ENCODE measurements at places on chromosomes 1 and 21.

DNA sequence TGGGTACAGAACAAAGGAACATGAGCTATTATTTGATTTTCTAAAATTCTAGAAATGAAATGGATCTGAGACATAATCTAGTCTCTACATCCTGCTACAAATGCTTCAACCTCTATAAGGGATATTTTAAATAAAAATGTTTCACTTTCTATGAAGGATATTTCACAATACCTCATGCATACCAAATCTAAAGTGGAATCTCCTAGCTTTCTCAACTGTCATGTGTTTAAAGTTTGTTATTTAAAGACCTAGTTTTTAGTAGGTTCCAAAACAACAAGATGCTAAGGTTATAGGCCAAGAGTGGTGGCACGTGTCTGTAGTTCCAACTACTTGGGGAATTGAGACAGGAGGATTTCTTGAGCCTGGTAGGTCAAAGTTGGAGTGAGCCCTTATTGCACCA lies 47.6 kb downstream of the KDM5B start:
- H3K4me1 ChIP-seq: peaks cover 2% of the 10 kb centered on the region
- H3K36me3 ChIP-seq: peaks cover 84% of the 10 kb centered on the region
- H3K4me3 ChIP-seq: no peak overlapping the region
- H3K27ac ChIP-seq: no peak overlapping the region
- H3K27me3 ChIP-seq: no peaks in the 10 kb centered on the region

- no peaks in the 10 kb centered on the region for H3K4me1 ChIP-seq
- no peaks in the 10 kb centered on the region for H3K27me3 ChIP-seq
- no peak overlapping the region for H3K27ac ChIP-seq
- DNase-seq: no peak
- H3K4me3 ChIP-seq: no peak overlapping the region
These were observed 13.9 kb upstream of the TMEM222 start for GRCh38 chr1:27307874-27308598.

GRCh38 chr1:217331698-217332097 lies 299.2 kb downstream of the GPATCH2 start:
- H3K4me1 ChIP-seq: no peaks in the 10 kb centered on the region
- DNase-seq: no peak
- H3K27ac ChIP-seq: no peak overlapping the region
- H3K36me3 ChIP-seq: no peaks in the 10 kb centered on the region
- H3K4me3 ChIP-seq: no peak overlapping the region

- H3K27ac ChIP-seq: no peak overlapping the region
- peaks cover 5% of the 10 kb centered on the region for H3K36me3 ChIP-seq
- no peak for DNase-seq
- peaks cover 2% of the 10 kb centered on the region for H3K4me1 ChIP-seq
These were observed 29.7 kb upstream of the MTMR11 start for GRCh38 chr1:149966405-149966804.

GRCh38 chr1:44296806-44297205 lies 58.3 kb downstream of the ERI3 start:
- DNase-seq: no peak
- peaks cover 7% of the 10 kb centered on the region for H3K36me3 ChIP-seq
- no peak overlapping the region for H3K27ac ChIP-seq
- H3K4me1 ChIP-seq: peaks cover 7% of the 10 kb centered on the region
- H3K27me3 ChIP-seq: no peaks in the 10 kb centered on the region

- H3K27ac ChIP-seq: peak overlapping the region; percentile 75
- peaks cover 36% of the 10 kb centered on the region for H3K4me1 ChIP-seq
- H3K36me3 ChIP-seq: peaks cover 43% of the 10 kb centered on the region
- no peaks in the 10 kb centered on the region for H3K27me3 ChIP-seq
These were observed 6.8 kb downstream of the C1orf74 start for GRCh38 chr1:209777587-209777986.

DNA sequence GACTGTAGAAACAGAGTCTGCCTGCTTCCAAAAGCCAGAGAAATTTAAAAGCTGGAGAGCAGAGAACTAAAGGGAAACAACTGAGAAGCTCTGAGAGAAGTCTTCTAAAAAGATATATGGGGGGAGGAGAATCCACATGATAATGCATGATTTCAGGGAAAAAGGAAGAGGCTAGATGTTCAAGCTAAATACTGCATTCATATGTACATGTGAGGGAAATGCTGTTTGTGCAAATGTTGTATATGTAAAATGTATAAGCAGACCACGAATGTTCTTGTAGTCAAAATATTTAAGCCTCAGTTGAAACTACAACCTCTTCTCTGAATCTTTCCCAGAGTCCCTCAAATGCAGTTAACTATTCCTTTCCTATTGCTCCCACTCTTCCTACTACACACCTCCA lies 79.2 kb downstream of the AKT3 start:
- H3K27ac ChIP-seq: no peak overlapping the region
- peaks cover 17% of the 10 kb centered on the region for H3K36me3 ChIP-seq
- peaks cover 38% of the 10 kb centered on the region for H3K4me1 ChIP-seq

DNA sequence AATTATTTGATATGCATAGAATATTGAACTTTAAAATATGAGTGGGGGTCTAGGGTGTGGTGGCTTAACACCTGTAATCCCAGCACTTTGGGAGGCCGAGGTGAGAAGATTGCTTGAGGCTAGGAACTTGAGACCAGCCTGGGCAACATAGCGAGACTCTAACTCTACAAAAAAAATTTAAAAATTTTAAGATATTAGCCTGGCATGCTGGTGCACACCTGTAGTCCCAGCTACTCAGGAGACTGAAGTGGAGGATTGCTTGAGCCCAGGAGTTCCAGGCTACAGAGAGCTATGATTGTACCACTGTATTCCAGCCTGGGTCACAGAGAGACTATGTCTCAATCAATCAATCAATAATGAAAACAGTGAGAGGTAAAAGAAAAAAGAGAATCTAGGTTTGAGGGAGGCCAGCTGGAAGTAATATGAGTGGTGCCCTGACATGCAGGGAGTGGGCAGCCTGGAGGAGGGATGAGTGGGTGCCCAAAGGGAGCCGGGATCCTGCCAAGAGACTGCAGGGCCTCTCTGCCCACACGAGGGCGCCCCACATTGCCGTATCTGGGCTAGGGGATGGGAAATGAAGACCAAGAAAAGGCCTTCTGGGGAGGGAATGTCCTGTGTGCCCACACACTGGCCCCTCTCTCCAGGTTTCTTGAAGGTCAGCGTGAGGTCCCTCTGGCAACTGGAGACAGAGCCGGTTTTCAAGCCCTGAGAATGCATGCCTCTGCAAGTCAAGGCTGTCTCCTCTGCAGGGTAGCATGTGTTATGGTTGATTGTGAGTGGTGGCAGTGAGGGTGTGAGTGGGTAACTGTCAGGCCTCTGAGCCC lies 93.9 kb upstream of the PPM1J start:
- no peak overlapping the region for H3K4me3 ChIP-seq
- no peaks in the 10 kb centered on the region for H3K4me1 ChIP-seq
- no peak overlapping the region for H3K27ac ChIP-seq
- peaks cover 10% of the 10 kb centered on the region for H3K27me3 ChIP-seq
- no peaks in the 10 kb centered on the region for H3K36me3 ChIP-seq

- no peaks in the 10 kb centered on the region for H3K36me3 ChIP-seq
- no peaks in the 10 kb centered on the region for H3K4me1 ChIP-seq
- no peak overlapping the region for H3K4me3 ChIP-seq
- H3K27me3 ChIP-seq: no peaks in the 10 kb centered on the region
These were observed 258.7 kb upstream of the ADGRL4 start for GRCh38 chr1:79264975-79265818.

- H3K27ac ChIP-seq: no peak overlapping the region
- DNase-seq: no peak
- H3K4me1 ChIP-seq: peaks cover 5% of the 10 kb centered on the region
- no peak overlapping the region for H3K4me3 ChIP-seq
- H3K27me3 ChIP-seq: no peaks in the 10 kb centered on the region
These were observed 18.3 kb downstream of the CLIC6 start for GRCh38 chr21:34687065-34687464.

DNA sequence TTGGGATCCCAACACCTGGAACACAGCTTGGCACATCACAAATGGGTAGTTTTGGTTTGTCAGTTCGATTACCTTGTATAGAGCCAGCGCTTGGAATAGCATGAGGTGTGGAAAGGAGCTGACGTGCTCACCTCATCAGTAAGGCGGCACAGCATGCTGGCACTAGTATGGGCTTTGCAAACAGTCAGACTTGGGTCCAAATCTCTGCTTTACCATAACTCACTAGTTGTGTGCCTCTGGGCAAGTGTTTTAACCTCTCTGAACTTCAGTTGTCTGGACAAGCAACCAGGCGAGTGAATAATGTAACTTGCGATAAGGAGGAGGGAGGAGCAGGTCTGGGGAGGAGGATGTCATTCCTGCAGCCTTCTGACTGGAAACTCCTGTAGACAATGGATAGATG lies 26.3 kb upstream of the NEK2 start:
- H3K27me3 ChIP-seq: no peaks in the 10 kb centered on the region
- no peak for DNase-seq
- no peak overlapping the region for H3K4me3 ChIP-seq
- peaks cover 4% of the 10 kb centered on the region for H3K4me1 ChIP-seq

GRCh38 chr1:113734357-113735055 lies 24.8 kb downstream of the PHTF1 start:
- H3K36me3 ChIP-seq: peaks cover 11% of the 10 kb centered on the region
- H3K4me1 ChIP-seq: no peaks in the 10 kb centered on the region
- no peaks in the 10 kb centered on the region for H3K27me3 ChIP-seq
- no peak overlapping the region for H3K4me3 ChIP-seq
- H3K27ac ChIP-seq: no peak overlapping the region

DNA sequence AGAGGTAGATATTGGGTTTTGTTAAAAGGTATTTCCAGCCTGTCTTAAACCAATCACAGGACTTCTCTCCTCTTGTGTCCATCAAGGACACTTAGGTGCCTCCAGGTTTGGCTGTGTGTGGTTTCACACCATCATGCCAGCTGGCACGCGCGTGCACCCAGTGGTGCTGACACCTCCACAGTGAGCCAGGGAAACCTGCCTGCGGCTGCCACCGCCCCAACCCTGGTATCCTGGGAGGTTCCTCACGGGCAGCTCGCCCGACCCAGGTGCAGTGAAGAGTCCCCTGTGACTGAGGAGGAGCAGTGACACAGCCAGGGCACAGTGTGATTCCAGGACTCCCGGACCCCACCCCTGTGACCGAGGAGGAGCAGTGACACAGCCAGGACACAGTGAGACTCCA lies 13.2 kb upstream of the COL6A2 start:
- H3K4me3 ChIP-seq: no peak overlapping the region
- H3K27ac ChIP-seq: no peak overlapping the region
- H3K4me1 ChIP-seq: no peaks in the 10 kb centered on the region
- no peak for DNase-seq
- H3K27me3 ChIP-seq: no peaks in the 10 kb centered on the region
- H3K36me3 ChIP-seq: peaks cover 17% of the 10 kb centered on the region

DNA sequence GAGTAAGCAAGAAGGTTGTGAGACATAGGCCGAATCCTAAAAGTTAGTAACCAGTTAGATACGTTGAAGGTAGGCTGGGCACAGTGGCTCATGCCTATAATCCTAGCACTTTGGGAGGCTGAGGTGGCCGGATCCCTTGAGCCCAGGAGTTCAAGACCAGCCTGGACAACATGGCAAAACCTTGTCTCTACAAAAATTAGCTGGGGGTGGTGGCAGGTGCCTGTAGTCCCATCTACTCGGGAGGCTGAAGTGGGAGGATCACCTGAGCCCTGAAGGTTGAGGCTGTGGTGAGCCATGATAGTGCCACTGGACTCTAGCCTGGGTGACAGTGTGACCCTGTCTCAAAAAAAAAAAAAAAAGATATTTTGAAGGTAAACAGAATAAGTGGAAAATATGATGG lies 1.5 kb upstream of the PARP1 start:
- no peak overlapping the region for H3K4me3 ChIP-seq
- H3K27me3 ChIP-seq: no peaks in the 10 kb centered on the region
- no peaks in the 10 kb centered on the region for H3K36me3 ChIP-seq
- H3K4me1 ChIP-seq: peaks cover 20% of the 10 kb centered on the region
- no peak overlapping the region for H3K27ac ChIP-seq

- no peak overlapping the region for H3K4me3 ChIP-seq
- peaks cover 5% of the 10 kb centered on the region for H3K27me3 ChIP-seq
- no peaks in the 10 kb centered on the region for H3K36me3 ChIP-seq
- H3K27ac ChIP-seq: no peak overlapping the region
These were observed 331.3 kb upstream of the SNX7 start for GRCh38 chr1:98330224-98330623.

DNA sequence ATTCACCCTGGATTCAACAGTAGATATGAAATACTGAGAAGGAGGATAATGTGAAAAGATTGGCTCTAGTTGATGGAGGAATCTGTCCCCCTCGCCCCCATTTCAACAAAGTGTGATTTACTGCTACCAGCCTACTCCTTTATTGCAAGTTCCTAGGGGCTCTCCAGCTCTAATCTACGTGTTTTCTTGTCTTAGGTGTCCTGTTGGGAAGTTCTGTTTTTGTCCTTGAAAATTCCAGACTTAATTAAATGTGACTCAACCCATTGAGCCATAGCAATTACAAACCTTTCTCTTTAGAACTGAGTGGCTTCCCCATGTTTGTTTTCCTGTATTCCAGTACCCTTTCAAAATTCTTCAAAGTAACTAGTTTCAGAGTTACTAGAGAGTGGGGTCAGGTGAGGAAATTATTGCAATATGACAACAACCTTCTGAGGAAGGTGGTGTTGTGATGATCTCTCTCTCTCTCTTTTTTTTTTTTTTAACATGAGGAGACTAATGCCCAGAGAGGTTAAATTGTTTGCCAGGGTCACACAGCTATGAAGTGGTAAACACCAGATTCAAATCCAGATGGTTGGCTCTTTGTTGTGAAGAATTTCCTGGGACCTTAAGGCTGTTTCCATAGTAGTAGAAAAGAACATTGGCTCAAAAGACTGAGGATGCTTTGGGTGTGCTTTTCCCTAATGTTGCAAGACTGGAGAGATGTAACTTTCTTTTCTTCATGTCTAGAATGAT lies 3.5 kb downstream of the RGL1 start:
- H3K36me3 ChIP-seq: peaks cover 7% of the 10 kb centered on the region
- H3K27me3 ChIP-seq: peaks cover 8% of the 10 kb centered on the region
- DNase-seq: no peak
- H3K27ac ChIP-seq: no peak overlapping the region

DNA sequence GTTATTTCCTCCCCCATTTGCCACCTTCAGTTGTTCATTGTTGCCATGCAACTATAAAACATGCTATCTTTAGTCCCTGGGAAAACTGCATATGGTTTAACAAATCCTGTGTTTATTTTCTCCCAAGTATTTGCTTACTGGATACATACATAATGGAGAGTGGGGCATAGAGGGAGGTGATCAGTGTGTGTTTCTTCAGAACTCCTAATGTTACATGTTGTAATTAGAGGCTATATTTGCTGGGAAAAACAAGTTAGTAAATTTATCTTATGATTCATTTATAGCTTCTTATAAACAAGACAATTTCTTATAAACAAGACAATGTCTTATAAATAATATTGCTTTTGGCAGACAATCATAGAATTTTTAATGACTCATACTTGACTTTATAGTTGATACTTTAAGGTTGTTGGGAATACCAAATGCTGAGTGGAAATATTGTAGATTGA lies 7.3 kb upstream of the GIPC2 start:
- no peak overlapping the region for H3K27ac ChIP-seq
- H3K27me3 ChIP-seq: peaks cover 9% of the 10 kb centered on the region
- no peak overlapping the region for H3K4me3 ChIP-seq
- no peak for DNase-seq
- no peaks in the 10 kb centered on the region for H3K36me3 ChIP-seq

GRCh38 chr1:183284086-183284485 lies 98.0 kb downstream of the LAMC2 start:
- H3K27ac ChIP-seq: no peak overlapping the region
- H3K36me3 ChIP-seq: no peaks in the 10 kb centered on the region
- no peak for DNase-seq
- no peak overlapping the region for H3K4me3 ChIP-seq
- H3K4me1 ChIP-seq: peaks cover 4% of the 10 kb centered on the region

Data from naive thymus-derived CD8-positive, alpha-beta T cell (primary cell).